T47D (cell line): ENCODE measurements at places on chromosomes 4 and X.

- no peak for DNase-seq
These were observed 1.1 kb upstream of the LIN54 start for GRCh38 chr4:83011689-83012199.

DNA sequence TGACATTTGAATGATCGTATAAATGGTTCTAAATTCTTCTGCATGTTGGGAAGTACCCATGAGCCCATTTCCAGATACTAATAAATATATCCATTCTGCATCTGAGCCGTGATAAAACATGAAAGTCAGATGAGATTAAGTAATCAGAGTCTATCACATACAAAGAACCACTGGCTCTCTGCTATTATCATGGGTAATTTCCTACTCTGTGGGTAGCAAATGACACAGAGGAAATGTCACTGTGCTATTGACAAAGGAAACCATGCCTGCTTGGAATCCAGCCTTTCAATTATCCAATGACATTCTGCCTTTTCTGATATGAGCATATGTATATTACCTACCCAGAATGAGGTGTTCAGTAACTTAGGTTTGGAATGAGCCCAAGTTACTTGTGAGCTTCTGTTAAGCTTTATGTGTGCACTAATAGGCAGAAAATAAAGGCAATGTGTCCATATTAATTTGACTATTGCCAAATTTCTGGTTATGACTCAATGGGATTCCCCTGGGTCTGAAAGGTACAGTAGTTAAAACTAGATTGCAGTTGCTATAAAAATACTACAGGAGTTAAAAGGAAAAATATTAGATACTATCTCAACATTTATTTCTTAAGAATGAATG, 238.7 kb upstream of the KCNIP4 start:
- DNase-seq = no peak

DNA sequence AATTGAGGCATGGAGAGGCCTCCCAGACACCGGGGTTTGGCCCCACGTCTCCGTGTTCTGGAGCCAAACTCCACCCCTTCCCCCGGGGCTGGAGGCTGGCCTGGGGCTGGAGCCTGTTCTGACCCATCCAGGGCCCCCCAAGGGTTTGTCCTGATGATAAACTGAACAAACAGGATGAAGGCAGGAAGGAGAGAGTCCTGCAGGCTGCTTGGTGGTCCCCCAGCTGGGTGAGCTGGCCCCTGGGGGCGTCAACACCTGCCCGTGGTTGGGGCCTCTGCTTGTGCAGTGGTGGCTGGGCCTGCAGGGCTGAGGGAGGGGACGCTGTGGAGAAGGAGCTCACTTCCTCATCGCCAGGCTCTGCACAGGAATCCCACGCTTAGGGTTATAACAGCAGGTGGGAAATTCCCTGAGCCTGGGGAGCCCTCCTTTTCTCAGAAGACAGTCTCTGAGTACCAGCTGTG, 2.3 kb downstream of the SH3TC1 start:
- DNase-seq = no peak

- DNase-seq = no peak
These were observed 2.0 kb downstream of the ANTXR2 start for GRCh38 chr4:80070880-80071603.

DNA sequence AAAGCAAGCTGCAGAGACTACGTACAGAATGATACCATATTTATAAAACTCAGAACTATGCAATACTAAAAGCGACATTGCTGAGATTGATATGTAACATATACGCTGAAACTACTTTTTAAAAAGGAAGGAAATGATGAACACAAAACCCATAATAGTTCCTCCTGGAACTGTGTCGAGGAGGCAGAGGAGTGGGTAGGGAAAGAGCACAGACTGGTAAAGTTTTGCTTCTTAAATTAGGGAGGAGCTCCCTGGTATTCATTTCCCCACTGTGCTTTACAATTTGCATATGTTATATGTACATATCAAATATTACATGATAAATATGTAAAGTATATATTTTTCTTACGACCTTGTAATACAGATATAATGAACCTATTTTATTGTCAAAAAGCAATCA, 13.9 kb downstream of the UFSP2 start:
- no peak for DNase-seq

- peak; percentile 86 for DNase-seq
These were observed 33.0 kb downstream of the HCCS start for GRCh38 chrX:11143931-11144678.

GRCh38 chr4:163598489-163598888, 104.0 kb downstream of the TMA16 start:
- DNase-seq = no peak

DNA sequence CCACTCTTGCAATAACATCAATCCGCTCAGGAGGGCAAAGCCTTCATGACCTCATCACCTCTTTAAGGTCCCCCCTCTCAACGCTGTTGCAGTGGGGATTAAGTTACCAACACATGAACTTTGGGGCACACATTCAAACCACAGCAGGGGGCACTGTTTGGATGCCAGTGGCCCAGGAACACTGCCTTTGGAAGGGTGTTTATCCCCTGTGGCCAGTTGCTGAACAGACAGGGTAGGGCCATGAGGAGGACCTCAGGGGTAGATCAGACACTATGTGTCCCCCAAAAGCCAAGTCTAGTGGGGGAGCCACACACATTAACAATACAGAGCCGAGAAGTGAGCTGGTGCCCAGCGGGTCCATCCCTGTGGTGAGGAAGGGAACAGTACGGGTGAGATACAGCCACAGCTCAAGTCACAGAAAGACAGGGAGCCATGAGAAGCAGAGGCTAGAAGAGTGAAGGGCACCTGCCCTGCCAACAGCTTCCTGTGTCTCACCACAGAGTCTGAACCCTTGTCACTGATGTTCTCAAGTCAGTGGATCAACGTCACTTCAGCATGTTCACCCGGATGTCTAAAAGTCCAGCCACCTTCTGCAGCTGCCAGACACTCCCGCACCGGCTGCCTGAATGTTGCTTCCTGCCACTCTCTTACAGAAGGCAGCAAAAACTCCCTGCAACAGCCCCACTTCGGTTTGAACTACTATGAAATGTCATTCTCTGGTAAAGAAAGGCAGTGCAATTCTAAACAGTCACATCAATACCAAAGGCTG, 19.9 kb upstream of the MXD4 start:
- DNase-seq = no peak
